Stimulated activated CD4-positive, alpha-beta T cell treated with anti-CD3 and anti-CD28 coated beads, Interleukin-12 subunit alpha, Interleukin-12 subunit beta, amount 100 ng/mL, for 24 hours (primary cell): ENCODE measurements at places on chromosomes 11 and 22.

GRCh38 chr22:25086902-25087282 lies 112.8 kb upstream of the CRYBB3 start:
- no peak for DNase-seq

GRCh38 chr11:8746331-8746974 lies 63.9 kb downstream of the RPL27A start:
- DNase-seq = no peak

DNA sequence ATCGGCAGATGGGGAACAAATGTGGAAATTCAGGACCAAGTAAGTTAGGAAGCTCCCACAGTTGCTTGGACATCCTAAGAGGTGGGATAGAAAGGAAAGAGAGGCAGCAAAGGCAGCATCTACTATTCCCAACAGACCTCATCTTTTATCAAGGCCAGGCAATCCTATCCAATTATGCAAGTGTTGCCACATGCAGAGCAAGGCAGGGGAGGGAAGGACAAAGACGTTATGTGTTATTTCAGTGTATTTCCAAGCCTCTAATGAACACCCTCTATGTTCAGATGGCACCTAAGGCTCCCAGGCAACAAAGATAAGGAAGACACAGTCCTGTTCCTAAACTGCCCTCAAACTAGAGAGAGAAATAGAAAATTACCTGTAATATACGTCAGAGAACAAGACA lies 9.2 kb downstream of the TIGD3 start:
- DNase-seq = no peak

GRCh38 chr22:44628835-44629234 lies 73.2 kb upstream of the PRR5 start:
- no peak for DNase-seq

DNA sequence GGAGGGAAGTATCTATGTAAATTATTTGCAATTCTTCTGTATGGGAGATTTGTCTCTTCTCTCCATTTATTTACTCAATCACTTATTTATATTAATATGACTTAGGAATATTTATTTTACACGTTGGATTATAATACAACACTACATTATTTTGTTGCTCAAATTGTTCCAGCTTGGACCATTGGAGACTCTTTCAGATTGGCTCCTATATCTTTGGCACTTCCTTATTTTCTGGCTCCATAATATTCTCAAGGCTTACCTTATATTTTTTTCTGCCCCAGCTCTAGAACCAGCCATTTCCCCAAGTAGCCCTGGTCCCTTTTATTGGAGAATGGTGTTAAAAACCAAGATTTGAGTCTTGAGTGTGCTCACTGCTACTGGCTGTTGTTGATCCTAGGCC lies 101.9 kb downstream of the LRRC32 start:
- DNase-seq = no peak

GRCh38 chr11:75376175-75376574 lies 23.1 kb upstream of the RPS3 start:
- DNase-seq = no peak

DNA sequence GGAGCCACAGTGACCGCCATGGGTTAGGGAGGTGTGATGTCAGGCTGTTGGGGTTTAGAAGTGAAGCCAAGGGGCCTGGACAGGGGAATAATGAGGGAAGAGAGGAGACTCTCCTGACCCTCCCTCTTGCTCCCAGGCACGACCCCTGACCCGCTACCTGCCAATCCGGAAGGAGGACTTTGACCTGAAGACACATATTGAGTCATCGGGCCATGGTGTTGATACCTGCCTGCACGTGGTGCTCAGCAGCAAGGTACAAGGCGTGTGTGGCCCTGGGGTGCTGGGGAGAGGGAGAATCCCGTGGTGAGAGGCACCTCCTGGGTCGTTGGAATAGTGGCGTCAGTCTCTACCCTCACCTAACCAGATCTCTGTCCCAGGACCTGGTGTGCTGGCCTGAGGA lies 29.5 kb downstream of the TREH start:
- DNase-seq = no peak

DNA sequence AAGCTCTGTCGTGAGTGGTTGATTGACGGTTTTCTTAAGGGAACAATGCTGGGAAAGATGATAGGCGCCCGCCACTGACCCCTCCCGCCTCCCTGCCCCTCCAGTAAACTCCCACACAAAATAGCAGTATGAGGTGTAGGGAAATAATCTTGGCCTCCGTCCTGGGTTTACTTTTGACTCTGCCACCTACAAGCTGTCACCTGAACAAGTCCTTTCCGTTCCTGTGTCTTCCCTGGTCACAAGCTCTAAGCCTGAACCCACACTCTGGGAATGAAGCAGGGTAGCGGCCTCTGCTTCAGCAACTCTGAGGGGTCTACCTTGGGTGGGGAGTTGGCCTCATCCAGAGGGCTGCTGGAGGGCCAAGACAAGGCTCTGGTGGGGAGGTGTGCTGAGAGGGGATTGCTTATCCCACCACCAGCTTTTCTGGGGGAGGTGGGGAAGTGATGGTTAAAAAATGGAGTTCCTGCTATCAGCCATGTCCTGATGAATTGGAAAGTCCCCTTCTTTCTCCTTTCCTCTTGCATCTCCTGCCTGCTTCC lies 87.8 kb downstream of the CEP164 start:
- no peak for DNase-seq

GRCh38 chr11:105862736-105863367 lies 159.2 kb downstream of the MSANTD4 start:
- no peak for DNase-seq

- DNase-seq = no peak
Observed at GRCh38 chr22:24037851-24038765, 27.0 kb downstream of the CABIN1 start.

- DNase-seq = no peak
Observed at GRCh38 chr22:31477329-31477728, 12.3 kb downstream of the EIF4ENIF1 start.

- DNase-seq = no peak
Observed at GRCh38 chr11:94020777-94021481, at the start of gene HEPHL1. Gene HEPHL1, plus strand, starts transcription at chr11:94021354. Its CDS starts 15 bp downstream, at chr11:94021369.
